ENCODE measurements at places on chromosomes 16 and 17. TPM values are rescaled to one million over a fixed set of nuclear protein-coding genes. Genes with fewer than 3 reads are reported as not detected.

CLEC10A gene
- 0.24 TPM for total RNA-seq

TMEM100 gene
- total RNA-seq: 18.5 TPM

NGFR gene
- total RNA-seq: 2.4 TPM

ABCC11 gene
- 0.88 TPM for total RNA-seq

- no peaks in the 10 kb centered on the region for H3K36me3 ChIP-seq
- peak overlapping the region; percentile 93 for H3K27ac ChIP-seq
- DNase-seq: no peak
- H3K4me1 ChIP-seq: no peaks in the 10 kb centered on the region
- no peaks in the 10 kb centered on the region for H3K27me3 ChIP-seq
Measured at GRCh38 chr16:89993971-89994370, 25.3 kb downstream of the DBNDD1 start.

GRCh38 chr16:21950782-21951521 lies 2.2 kb upstream of the UQCRC2 start:
- H3K4me3 ChIP-seq: no peak overlapping the region
- H3K36me3 ChIP-seq: no peaks in the 10 kb centered on the region
- peaks cover 11% of the 10 kb centered on the region for H3K4me1 ChIP-seq
- no peaks in the 10 kb centered on the region for H3K27me3 ChIP-seq
- H3K27ac ChIP-seq: no peak overlapping the region

DNA sequence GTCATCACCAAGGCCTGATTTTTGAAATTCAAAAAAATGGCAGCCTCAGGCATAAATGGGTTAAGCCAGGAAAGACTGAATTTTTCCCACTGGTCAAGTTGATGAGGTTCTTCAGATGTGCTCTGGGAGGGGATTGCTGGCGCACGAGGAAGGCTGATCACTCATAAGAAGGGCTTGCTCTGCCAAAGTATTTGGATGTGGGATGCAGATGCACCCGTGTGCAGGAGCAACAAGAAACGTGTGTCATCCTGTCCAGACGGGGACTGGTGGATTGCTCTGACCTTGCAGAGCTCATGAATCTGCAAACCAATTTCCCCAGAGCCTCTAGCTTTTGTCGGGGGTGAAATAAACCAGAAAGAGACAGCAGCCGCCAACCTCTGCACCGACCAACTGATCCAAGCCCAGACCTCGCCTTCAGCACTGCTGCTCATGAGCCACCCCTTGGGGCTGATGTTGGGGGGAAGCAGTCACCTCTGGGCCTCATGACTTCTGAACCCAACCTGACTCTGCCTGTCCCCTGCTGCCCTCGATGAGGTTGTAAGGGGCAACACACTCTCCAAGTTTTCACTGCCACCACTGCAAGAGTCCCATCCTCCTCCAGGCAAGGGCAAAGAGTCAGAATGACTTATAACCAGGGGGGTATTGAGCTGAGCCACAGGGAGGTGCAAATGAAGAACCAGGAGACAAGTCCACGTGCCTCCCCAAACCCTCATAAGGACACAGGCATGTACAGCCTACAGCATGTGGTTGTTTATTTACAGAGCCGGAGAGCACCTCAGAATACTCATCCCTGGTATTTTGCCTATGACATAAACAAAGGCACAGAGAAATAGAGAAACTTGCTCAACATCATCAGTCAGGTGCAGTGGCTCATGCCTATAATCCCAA lies 452.0 kb downstream of the SOX9 start:
- no peak for DNase-seq
- H3K27ac ChIP-seq: no peak overlapping the region
- H3K4me1 ChIP-seq: peaks cover 11% of the 10 kb centered on the region
- H3K27me3 ChIP-seq: no peaks in the 10 kb centered on the region
- H3K36me3 ChIP-seq: no peaks in the 10 kb centered on the region
- no peak overlapping the region for H3K4me3 ChIP-seq

DNA sequence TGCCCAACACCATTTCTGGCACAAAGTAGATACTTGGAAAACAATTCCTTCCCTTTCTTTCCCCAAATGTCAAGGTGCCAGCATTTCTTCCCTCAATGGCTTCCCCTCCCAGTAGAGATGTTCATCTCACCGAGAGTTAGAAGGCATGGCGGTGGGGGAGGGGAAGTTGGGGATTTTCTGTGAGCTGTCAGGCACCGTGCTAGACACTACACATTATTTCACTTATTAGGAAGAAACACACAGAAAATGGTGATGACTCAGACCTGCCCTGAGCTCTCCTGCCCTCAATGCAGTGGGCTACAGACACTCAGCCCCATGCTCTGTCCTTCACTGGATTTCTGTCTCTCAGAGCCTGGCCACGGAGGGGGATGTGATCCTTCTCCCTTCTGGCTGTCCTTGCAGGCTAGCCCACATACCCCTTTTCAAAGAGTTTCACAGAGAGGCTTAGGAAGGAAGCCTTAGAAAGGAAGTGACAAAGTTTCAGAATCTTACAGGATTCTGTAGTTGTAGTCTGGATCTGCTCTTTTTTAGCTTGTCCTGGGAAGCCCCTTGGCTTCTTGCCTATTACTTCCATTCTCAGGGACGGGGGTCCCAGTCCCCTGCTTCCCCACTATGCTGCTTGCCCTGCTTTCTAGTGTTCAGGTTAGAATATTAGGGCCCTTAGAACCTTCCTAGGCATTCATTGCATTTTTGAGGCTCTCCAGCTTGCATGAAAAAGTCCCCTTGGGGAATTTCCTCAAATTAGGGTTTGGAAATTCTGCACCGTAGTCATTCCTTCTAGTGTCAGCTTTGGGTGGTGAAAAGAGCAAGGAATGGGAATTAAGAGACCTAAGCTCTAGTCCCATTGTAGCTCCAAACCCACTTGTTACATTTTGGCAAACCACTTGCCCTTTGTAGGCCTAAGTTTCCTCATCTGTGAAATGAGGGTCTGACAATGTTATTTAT lies 12.2 kb upstream of the CCL5 start:
- H3K4me3 ChIP-seq: no peak overlapping the region
- H3K36me3 ChIP-seq: no peaks in the 10 kb centered on the region
- no peak for DNase-seq
- H3K27ac ChIP-seq: no peak overlapping the region
- H3K4me1 ChIP-seq: peaks cover 13% of the 10 kb centered on the region
- no peaks in the 10 kb centered on the region for H3K27me3 ChIP-seq

DNA sequence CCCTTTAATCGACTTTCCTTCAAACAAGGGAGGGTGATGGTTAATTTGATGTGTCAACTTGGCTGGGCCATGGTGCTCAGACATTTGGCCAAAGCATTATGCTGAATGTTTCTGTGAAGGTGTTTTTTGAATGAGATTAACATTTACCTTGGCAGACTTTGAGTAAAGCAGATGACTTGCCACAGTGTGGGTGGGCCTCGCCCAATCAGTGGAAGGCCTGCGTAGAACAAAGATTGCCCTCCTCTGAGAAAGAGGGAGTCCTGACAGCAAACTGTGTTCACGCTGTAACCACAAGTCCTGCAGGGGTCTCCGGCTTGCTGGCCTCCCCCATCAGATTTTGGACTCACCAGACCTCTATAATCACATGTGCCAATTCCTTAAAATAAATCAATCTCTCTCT lies 118.7 kb downstream of the SOX9 start:
- H3K27me3 ChIP-seq: no peaks in the 10 kb centered on the region
- H3K27ac ChIP-seq: no peak overlapping the region
- no peak for DNase-seq
- no peaks in the 10 kb centered on the region for H3K4me1 ChIP-seq
- H3K36me3 ChIP-seq: no peaks in the 10 kb centered on the region
- no peak overlapping the region for H3K4me3 ChIP-seq

- H3K4me1 ChIP-seq: no peaks in the 10 kb centered on the region
- no peaks in the 10 kb centered on the region for H3K36me3 ChIP-seq
- no peak overlapping the region for H3K27ac ChIP-seq
- DNase-seq: no peak
Measured at GRCh38 chr16:58741166-58741565, 7.0 kb upstream of the GOT2 start.

- peaks cover 18% of the 10 kb centered on the region for H3K4me1 ChIP-seq
- H3K4me3 ChIP-seq: no peak overlapping the region
- no peak overlapping the region for H3K27ac ChIP-seq
Measured at GRCh38 chr16:46971271-46971670, 2.2 kb downstream of the DNAJA2 start.

DNA sequence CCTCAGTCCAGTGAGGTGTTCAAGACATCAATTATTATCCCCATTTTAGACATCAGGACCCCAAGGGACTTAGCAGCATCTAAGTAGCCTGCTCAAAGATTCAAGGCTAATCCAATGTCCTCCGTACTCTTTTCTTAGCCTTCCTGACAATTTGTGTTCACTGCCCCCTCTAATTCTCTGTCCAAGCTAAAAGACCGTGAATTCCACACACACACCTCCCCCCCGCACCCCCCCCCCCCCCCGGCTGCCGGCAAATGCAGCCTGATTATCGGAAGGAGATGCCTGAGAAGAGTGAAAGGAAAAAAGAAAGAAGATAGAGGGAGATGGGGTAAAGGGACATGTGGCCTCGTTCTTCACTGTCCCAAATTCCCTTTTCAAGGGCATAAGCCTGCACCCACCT lies 58.1 kb upstream of the NLK start:
- H3K27ac ChIP-seq: no peak overlapping the region
- no peak for DNase-seq
- H3K4me1 ChIP-seq: peaks cover 4% of the 10 kb centered on the region
- no peak overlapping the region for H3K4me3 ChIP-seq

DNA sequence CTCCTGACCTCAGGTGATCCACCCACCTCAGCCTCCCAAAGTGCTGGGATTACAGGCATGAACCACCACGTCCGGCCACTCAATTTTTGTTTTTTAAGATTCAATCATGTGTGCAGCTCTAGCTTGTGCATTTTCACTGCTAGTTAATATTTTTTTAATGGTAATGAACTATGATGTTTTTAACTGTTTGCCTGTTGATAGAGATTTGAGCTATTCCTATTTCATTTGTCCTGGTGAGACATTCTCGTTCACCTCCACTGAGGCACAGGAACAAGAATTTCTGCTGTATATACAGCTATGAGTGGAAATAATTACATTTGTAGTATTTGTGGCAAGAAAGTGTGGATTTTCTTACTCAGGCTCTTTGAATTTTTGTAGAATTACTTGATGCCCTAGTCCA lies 137.7 kb upstream of the MYOCD start:
- peaks cover 5% of the 10 kb centered on the region for H3K4me1 ChIP-seq
- H3K4me3 ChIP-seq: no peak overlapping the region
- no peak overlapping the region for H3K27ac ChIP-seq
- no peaks in the 10 kb centered on the region for H3K36me3 ChIP-seq
- H3K27me3 ChIP-seq: no peaks in the 10 kb centered on the region

DNA sequence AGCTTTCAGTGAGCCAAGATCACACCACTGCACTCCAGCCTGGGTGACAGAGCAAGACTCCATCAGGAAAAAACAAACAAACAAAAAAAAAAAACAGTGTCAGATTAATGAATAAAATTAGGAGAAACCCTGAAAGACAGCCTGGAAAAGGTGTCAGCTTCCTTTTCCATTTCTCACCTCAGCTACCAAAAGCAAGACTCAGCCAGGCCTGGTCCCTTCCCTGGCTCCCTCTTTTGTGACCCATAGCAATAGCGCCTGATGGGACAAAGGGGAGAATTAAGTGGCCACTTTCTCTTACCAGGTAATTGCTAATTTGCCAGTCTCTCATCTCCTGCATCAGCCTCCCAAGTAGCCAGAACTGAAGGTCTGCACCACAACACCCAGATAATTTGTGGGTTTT lies 3.9 kb upstream of the THRA start:
- H3K27me3 ChIP-seq: no peaks in the 10 kb centered on the region
- no peak overlapping the region for H3K4me3 ChIP-seq
- H3K27ac ChIP-seq: no peak overlapping the region
- no peaks in the 10 kb centered on the region for H3K36me3 ChIP-seq
- DNase-seq: no peak

DNA sequence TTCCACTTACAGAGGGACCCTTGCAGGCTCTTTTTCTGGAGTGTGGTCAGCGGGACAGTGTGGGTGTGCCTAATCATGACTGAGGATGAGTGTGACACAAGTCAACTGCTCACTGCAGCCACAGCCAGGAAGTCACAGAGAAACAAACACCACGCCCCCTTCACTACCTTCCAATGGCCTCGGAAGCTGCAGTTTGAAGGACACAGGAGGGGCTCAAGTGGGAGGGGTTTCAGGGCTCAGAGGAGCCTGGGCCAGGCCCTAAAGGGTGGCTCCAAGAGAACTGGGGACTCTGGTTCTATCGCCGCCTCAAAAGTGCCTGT lies 116.2 kb upstream of the SDK2 start:
- DNase-seq: no peak
- H3K36me3 ChIP-seq: no peaks in the 10 kb centered on the region
- peaks cover 6% of the 10 kb centered on the region for H3K27me3 ChIP-seq
- H3K27ac ChIP-seq: no peak overlapping the region

DNA sequence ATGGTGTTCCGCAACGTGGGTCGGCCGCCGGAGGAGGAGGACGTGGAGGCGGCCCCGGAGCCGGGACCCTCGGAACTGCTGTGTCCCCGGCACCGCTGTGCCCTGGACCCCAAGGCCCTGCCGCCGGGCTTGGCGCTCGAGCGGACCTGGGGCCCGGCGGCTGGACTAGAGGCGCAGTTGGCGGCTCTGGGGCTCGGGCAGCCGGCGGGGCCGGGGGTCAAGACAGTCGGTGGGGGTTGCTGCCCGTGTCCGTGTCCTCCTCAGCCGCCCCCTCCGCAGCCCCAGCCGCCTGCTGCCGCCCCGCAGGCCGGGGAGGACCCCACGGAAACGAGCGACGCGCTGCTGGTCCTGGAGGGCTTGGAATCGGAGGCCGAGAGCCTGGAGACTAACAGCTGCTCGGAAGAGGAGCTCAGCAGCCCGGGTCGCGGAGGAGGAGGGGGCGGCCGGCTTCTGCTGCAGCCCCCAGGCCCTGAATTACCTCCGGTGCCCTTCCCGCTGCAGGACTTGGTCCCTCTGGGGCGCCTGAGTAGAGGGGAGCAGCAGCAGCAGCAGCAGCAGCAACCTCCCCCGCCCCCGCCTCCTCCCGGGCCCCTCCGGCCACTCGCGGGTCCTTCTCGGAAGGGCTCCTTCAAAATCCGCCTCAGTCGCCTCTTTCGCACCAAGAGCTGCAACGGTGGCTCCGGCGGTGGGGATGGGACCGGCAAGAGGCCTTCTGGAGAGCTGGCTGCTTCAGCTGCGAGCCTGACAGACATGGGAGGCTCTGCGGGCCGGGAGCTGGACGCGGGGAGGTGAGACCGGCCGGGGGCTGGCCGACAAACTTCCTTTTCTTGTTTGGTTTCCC lies 821 bp downstream of the SOCS7 start:
- DNase-seq: peak; percentile 34
- peak overlapping the region; percentile 98 for H3K4me3 ChIP-seq
- H3K4me1 ChIP-seq: peaks cover 27% of the 10 kb centered on the region
- no peaks in the 10 kb centered on the region for H3K27me3 ChIP-seq
- H3K27ac ChIP-seq: peak overlapping the region; percentile 84
